ENCODE measurements at places on chromosomes 11 and 22.

DNA sequence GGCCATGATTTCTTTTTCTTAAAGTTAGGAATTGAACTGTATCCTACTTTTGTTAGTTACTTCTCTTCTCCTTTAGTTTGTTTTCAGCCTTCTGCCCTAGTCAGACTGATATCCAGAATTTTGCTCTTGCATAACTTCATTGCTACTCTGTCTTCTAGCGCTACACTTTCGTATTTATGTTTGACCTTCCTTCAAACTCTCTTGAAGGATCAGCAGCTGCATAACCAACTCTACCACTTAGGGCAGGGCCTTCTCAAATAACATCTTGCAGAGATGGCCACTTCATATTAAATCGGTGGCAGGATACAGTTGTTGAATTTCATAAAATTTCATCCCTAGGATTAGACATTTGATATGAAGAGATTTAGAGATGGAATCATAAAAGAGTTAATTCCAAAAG lies 43.9 kb downstream of the KDM2A start:
- DNase-seq, result no peak

DNA sequence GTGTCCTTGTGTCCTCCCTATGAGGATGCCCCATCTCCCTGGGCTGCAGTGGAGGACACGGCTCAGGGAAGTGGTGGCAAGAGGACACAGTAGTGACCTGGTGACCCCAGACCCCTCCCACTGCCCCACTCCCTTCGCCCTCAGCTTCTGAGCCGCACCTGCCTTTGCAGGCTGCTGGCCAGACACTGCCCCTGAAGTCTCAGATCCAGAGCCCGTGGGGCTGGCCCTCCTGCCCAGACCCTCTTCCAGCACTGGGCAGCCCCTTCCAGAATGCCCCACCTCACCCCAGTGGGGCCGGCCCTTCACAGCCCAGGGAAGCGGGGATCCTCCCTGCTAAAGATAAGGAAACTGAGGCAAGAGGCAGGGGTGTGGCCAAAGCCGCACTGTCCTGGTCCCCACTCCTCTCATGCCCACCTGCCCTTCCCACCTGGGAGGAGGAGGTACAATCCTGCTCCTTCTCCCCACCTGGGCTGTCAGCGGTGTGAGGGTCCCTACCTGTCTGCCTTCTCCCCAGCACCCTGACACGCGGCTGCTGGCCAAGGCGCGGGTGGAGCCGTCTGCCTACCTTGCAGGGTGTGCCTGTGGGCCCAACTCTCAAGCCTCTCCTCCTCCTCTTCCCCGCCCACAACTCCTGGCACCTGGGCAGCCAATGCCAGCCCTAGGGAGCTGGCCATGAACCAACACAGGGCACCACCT lies 17.3 kb downstream of the TRPM5 start:
- no peak for DNase-seq

- no peak for DNase-seq
Measured at GRCh38 chr11:112769584-112769983, 191.6 kb upstream of the NCAM1 start.

DNA sequence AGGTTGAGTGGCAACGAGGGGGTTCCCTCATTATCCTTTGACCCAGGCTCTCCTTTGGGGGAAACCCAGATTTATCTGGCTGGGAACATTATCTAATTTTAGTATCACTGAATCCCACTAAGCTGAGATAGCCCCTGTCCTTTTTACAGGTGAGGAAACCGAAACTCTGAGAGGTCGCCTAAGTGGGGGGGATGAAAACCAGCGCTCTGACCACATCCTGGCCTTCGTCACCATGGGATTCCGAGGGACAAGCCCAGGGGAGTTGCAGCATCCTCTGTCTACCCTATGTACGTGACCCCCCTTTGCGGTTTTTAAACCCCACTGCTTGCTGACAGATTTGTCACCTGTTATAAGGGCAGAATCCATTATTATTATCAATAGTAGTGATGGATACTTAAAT lies 61.0 kb downstream of the ISX start:
- no peak for DNase-seq

- DNase-seq, result no peak
Measured at GRCh38 chr11:2891326-2892214, 6.0 kb upstream of the CDKN1C start.

- no peak for DNase-seq
Measured at GRCh38 chr11:74204701-74205100, 33.6 kb downstream of the PPME1 start.

GRCh38 chr11:7540830-7541555 lies 27.2 kb downstream of the PPFIBP2 start:
- DNase-seq, result no peak

- DNase-seq, result no peak
Measured at GRCh38 chr22:41826430-41827383, 6.2 kb upstream of the SREBF2 start.

DNA sequence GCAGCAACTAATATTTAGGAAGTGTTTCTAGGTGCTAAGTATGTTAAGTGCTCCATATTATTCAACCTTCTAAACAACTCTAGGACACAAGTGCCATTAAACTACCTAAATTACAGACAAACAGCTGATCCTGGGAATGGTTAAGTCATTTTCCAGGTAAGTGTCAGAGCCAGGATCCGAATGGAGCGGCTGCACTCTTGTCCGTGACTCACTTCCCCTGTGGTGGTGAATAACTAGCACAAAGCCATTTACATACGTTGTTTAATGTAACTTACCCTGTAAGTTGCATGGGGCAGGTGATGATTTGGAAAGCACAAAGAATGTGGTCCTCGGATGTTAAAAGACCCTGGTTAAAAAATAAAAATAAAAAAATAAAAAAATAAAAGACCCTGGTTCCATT lies 8.8 kb upstream of the PRG2 start:
- no peak for DNase-seq

GRCh38 chr22:38881997-38882879 lies 10.2 kb upstream of the CBX6 start:
- no peak for DNase-seq

DNA sequence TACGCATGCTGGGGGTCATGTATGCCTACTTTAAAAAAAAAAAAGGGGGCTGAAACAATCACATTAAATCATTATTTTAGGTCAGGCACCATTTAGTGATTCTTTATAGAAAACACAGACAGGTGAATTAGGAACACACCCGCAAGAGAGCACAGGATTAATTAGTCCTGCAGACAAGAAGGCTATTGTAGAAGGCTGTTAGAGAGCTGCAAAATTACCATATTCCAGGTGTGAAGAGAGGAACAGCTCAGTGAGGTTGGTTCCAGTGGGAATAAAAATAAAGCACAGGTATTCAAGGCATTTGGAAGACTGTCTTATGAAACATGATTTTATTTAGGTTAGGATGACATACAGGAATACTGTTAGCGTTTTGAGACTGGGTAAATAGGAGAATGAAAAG lies 649.1 kb downstream of the OPCML start:
- no peak for DNase-seq

GRCh38 chr11:13772223-13773046 lies 104.0 kb downstream of the FAR1 start:
- no peak for DNase-seq

DNA sequence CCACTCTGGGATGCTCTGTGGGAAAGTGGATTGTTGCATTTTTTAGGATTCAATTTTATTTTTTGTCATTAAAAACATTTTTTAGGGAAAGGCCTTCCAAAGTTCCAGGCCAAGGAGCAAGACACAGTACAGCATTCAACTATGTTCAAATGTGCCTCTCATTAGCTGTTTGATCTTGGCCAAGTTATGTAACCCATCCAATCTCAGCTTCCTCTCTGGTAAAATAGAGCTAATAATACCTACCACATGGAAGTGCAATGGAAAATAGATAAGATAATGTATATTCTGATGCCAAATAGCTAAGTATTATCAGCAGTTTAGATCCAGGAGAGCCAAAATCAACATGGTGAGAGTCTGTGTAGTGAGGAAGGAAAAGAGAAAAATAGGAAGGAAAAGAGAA lies 220.3 kb upstream of the SESN3 start:
- no peak for DNase-seq

DNA sequence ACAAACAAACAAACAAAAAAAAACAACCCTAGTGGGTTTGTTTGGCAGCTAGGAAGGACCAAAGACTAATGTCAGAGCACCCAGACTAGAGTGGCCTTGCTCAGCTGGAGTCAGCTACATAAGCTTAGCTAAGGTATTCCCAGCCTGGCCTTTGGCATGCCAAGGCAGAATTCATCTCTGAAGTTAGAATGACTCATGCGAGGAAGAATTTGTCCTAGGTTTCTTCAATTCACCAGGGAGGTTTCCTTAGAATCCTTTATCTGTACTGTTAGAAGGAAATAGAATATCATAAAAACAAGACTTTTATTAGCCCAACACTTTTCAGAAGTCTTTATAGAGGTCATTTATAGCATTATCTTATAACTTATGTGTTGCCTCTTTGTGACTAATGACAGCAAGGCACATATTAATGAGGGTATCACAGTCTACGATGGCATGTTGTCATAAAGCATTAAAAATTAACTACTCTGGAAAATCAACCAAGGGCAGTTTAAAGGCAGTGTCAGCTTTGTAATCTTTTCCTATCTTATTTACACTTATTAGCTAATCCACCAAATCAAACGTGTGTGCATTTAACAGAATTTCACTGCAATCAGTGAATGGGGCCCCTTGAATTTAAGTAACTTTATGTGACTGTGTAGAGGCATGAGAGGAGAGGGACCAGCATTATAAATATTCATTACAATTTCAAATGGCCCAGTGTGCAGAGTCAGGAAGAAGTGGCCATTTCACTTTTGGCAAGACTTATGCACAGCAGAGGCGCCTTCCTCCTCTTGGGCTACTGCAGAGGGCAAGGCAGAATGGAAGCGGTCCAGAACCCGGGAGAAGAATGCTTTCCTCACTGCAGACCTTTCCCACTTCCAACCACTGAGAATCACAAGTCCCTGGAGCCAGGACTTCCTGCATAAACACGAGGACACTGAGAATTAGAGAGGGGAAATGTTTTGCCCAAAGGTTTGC lies 36.3 kb downstream of the SLC5A1 start:
- DNase-seq, result no peak

DNA sequence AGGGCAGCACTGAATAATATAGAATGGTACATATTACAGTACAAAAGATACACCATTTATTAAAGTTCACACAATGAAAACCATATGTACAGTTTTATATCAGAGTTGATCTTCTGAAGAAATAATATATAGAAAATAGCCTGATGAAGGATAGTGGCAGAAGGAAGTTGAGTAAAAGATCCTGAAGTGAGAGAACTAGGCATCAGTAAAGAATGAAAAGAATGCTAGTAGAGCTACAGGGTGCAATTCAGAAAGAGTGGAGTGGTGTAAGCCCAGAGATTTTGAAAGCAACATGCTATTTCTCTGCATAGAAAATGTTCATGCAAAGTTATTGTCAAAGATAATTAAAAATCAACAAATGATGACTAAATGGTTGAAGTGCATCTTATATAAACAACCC lies 1552.7 kb upstream of the TENM4 start:
- no peak for DNase-seq

DNA sequence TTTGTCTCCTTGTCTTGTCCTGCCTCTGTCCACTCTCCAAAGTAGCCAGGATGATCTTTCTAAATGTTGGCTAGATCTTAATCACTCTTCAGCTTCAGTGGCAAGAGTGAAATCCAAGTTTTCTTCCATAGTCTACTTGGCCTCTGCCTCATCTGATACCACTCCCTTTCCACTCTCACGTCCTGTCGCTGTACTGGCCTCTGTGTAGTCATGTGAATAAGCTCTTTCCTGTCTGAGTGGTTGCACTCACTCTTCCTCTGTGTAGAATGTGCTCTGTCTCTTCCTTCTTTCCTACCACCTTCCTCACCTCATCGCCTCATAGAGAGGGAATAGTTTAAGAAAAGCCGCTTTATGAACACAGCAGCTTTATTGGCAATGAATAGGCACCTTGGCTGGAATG lies 86.5 kb downstream of the WNT11 start:
- no peak for DNase-seq
